ENCODE measurements at places on chromosomes 3 and 15.
A peak's percentile ranks its signal among the peaks of the same experiment; 100 is the strongest.

GRCh38 chr15:74240002-74240568 lies 4.0 kb downstream of the CCDC33 start:
- DNase-seq: peak; percentile 96

- no peak for DNase-seq
Measured at GRCh38 chr3:184261854-184262763, 756 bp upstream of the CAMK2N2 start.

- no peak for DNase-seq
Measured at GRCh38 chr15:48905216-48905615, 27.3 kb downstream of the EID1 start.

GRCh38 chr3:19668163-19668562 lies 265.9 kb downstream of the EFHB start:
- DNase-seq: no peak

GRCh38 chr15:44308415-44308814 lies 19.9 kb downstream of the GOLM2 start:
- no peak for DNase-seq

DNA sequence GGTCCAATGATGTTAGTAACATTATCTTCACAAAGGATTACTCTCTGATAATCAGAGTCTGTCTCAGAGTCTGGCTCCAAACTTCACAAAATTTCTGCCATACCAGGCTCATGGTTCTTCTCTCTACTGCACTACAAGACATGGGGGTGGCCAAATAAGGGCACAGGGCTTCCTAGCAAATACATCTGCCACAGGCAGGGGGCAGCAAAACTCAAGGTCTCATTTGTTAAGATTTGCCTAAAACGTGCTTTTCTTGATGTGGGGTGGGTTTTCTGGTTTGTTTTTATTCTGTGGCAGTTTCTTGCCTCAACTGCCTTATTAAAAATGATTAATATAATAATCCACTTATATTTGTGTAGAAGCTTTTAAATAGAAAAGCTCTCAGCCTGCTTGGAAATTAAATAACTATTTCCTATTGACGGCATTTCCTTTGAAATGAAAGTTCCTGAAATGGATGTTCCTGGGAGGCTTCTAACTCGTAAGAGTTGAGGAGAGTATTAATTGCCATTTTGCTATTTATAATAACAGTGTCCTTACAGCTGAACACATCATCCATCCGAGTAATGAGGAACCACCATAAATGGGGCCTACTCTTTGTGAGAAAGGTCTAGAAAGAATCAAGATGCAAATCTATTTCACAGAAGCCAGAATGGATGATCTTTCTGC lies 53.8 kb downstream of the SST start:
- DNase-seq: peak; percentile 16

GRCh38 chr3:13638927-13639326 lies 90.0 kb downstream of the FBLN2 start:
- no peak for DNase-seq

GRCh38 chr3:194133661-194134230 lies 2.2 kb upstream of the HES1 start:
- DNase-seq: peak; percentile 64

DNA sequence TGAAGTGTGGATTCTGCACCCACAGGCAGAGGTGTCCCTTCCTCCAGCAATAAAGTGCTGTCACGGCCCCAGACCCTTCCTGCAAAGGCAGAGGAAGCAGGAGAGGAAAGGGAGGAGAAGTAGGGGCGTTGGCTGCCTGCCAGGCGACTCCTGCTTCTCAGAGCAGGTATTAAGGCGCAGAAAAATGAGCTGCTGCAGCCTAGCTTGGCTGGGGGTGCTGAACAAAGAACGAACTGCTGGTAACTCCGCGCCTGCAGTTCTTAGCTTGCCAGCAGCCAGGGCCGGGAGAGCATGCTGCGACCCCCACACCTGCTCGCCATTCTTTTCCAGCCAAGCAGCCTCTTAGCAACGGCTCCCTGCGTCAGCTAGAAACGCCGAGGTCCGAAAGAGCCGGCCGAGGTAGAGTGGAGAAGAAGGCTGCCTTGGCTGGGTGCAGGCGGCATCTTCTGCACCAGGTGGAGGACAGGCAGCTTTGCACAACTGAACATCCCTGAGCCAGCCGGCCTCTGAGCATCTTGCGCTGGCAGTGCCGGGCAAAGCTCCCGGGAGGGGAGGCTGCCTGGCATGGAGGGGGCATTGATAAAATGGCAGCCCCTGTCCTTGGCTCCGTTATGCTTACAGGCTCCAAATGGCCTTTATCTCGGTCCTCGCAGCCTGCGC lies 296.0 kb downstream of the MEX3B start:
- DNase-seq: no peak

DNA sequence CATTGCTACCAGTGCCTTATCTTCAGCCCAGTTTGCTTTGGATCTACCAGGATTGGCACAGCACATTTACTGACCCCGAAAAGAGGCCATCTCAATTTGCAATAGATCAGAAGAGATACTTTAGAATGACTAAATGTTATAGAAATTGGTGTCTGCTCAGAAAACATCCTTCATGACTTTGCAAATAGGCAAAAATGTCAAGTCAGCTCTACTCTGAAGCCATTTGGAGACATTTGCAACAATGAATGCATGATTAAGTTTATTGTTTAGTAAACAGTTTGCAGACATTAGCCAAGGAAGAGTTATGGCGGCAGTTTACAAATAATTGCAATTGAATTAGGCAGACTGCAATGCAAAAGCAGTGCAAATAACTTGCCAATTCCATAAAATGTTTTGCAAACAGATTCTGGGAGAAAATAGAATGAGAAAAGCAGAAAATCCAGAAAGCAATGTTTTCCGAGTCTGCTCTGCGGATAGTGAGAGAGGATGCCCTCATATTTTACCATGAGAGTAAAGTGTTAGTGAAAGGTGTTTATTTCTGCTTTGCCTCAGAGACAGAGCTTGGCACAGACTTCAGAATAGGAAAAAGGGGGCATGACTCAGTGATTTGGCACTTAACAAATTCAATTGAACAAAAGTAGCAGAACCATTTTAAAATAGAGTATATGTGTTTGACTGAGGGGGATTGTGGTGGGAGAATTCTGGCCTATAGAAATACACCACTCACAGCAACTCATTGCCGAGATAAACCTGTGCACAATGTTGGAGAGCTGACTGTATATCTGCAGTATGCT lies 334.9 kb upstream of the NR2F2 start:
- no peak for DNase-seq

DNA sequence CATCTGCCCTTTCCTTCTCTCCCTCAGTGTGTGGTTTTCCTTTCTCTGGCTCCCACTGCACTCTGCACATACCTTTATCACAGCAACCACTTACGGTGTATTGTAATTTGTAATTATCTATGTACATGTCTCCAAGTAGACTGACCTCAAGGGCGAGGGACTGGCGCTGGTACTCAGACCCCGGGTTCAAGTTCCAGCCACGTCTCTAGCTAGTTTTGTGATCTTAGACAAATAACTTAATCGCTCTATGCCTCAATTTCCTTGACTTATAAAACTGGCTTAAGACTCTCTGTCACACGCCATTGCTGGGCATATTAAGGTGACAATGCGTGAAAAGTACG lies 607 bp upstream of the SENP2 start:
- DNase-seq: no peak

- DNase-seq: no peak
Measured at GRCh38 chr15:73681856-73682599, 2.2 kb upstream of the CD276 start.

DNA sequence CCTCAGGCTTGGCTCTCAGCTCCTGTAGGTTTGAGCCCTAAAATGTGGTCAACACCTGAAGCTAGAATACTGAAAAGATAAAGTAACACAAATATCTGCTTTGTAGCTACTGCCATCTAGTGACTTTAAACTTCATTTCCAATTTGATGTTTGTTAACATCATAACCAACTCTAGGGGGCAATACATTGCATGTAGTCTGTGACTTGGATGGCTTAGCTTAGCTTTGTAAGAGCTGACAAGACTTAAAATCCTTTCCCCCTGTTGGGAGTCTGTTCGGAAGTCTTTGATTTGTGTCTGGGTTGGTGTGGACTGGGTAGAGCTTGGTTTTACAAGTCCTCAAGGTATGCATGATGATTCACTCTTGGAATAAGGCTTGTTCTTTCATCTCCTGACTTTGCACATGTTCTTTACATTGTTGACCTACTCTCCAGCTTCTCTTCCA lies 51.7 kb downstream of the SCN11A start:
- DNase-seq: peak; percentile 68

DNA sequence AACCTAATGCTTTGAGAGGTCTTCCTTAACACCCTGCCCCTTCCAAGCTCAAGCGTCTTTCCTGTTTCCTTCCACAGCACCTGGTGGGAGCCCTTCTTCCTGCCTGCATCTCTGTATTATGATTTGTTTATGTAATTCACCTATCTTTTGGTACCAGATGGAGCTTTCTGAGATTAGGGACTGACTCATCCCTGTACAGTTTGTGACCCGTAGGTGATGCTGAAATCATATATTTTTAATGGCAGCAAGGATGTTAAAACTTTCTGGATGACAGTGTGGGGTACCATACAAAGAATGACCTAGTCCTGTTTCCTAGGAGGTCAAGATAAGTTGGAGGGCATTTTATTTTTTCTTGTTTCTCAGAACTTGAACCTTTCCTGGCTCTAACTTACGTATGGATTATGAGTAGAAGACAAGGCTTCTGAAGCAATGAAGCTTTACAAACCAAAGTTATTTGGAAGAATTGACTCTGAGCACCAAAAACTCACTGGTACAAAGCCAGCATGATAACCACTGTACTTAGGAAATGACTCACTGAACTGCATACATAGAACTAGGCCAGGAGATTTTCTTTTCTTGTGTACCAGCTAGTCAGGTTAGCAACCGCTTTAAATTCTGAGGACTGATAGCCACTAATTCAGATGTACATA lies 46.6 kb downstream of the HHLA2 start:
- DNase-seq: no peak

GRCh38 chr15:37888356-37888755 lies 46.1 kb upstream of the TMCO5A start:
- no peak for DNase-seq

DNA sequence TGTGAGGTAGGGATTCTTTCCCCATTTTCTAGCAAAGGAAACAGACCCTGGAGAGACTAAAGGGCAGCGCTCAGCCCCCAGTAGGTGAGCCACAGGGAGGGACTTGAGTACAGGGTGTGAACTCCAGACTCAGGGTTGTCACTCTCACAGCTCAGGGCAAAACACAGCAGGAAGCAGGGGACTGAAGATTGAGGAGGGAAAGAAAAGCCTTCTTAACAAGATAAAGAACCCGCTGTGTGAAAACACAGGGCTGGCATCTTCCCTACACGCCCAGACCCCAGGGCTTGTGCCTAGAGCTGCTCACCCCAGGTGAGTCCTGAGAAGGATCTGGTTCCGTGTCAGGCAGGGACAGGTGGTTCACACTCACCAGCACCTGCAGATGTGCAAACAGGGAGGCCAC lies 59.6 kb downstream of the ABTB1 start:
- no peak for DNase-seq

DNA sequence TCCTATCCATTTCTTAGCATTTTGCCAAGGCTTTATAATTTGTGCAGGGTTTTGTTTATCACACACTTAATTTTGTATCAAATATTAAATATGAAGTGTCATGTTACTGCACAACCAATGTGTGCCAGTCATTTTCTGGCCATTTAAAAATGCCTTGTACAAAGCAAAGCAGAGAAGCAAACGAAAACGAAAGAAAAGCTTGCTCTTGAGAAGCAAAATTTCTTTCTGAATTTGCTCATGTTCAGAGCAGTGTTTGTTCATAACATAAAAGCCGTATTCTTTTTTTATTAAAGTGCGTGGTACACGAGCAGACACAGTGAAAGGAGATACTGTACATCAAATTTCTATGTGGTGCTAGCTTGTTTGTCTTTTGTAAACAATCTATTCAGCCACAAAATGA lies 792.6 kb downstream of the NAALADL2 start:
- DNase-seq: no peak

DNA sequence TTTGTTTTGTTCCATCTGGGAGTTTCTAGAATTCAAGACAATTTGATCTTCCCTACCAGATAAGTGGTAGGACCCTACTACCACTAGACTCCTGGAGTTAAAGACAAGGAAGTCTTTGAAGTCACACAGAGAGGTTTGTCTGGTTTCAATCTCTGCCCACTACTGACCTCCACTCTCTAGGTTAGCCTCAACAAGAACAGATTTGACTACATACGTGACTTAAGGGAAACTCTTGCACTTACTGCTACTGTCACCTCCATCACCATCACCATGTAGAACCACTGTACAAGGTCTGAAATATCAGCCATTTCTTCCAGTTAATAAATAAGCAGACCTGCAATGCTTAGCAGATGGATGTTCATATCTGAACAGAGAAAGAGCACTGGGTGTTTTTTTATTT lies 148.3 kb upstream of the ARHGEF26 start:
- no peak for DNase-seq

DNA sequence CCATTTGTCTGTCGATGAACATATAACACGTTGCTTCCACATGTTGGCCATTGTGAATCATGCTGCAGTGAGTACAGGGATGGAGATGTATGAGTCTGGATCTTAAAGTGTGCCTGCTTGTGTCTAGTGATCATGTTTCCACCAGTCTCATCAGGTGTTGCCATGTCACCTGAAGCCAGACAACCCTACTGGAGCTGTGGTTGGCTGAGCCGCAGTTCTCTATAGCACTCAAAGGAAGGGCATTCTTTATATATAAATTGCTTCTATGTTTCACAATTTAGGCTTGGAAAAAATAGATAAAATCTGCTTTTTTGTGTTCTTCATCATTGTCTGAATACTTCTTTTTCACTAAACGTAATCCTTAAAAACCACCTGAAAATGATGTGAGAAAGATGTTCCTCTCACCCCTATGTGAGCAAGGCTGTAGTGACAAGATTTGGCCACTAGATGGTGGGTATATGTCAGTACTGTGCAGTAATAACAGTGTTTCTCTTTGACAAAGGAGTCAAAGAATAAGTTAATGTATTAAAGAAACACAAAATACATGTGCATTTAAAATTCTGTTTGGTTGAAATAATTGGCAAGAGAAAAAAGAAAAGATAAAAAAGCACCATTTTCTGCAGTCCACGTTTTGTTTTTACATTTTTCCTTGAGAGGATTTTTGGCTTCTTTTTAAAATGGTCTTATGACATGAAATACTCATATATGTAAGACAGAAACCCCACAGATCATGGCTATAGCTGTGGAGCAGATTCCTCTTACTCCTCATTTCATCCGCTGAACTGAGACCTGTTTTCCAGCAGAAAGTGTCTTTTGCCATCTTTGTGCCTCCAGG lies 394.5 kb upstream of the DPPA4 start:
- DNase-seq: no peak

DNA sequence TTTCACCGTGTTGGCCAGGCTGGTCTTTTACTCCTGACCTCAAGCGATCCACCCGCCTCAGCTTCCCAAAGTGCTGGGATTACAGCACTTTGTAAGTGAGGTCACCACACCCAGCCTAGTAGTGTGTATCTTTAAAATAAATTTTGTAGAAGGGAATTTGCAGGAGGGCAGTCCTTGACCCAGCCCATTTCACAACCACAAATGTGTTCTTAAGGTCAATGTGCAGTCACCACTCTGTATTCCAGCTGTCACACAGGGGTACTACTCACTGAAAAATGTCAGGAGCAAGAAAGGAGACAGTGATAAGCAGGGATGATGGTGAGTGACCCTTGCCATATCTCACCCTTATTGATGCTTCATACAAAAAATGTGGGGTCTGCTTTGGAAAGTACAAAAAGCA lies 98.5 kb downstream of the FRMD5 start:
- no peak for DNase-seq

All from PC-9 (cell line).